ENCODE measurements at places on chromosomes 3 and 15.

- DNase-seq = no peak
Observed at GRCh38 chr3:137222736-137223225, 265.0 kb downstream of the IL20RB start.

DNA sequence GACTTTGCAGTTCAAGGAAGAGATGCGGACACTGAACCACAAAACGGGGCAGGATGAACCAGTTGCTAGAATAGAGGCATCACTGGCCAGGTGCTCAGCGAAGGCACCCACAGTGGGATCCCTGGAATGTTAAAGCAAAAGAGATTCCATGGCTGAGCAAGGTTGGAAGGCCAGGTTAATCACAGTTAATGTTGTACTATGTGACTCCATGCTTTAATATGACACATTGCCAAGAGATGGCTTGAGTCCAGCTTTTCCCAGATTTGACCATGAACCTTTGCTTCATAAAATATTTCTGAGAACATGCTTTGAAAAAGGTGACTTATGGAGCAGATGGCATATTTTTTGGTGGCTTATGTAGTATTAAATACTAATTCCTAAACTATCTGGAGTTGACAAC lies 76.2 kb upstream of the CMTM7 start:
- DNase-seq = no peak

- DNase-seq = no peak
Observed at GRCh38 chr3:170171563-170171962, 10.0 kb downstream of the PHC3 start.

DNA sequence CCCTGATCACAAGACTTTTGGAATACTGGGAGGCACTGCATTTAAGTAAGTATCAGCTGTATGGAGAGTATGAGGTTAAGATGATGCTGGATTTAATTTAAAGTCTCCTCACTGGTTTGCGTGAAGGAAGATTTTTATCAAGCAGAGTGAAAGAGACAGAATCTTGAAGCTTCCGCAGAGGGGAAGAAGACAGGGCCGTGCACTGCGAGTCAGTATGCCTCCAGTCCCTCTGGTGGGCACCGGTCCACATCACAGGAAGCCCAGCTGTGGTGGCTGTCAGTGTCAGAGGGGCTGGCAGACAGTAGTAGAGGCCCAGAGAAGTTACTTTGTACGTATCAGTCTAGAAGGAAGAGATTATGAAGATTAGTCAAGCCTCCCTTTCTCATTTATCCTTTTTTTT lies 379.0 kb upstream of the TPRG1 start:
- DNase-seq = no peak

DNA sequence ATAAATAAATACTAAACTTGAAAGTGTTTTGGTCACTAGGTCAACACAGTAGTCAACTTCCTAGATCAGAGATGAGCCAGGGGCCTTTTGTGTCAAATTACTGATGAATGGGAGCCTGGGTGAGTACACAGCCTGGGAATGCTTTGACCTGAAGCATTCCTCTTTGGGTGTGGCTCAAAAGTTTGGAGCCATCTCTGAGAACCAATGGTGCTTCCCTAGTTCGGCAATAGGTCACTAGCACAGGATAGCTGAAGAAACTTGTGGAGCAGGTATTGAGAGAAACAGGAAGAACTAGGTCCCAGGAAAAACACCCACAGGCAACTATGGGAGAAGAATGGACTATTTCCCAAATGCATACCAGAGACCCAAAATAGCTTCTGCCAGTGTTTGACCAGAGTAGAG lies 56.6 kb upstream of the PLXND1 start:
- DNase-seq = no peak

GRCh38 chr3:98545940-98546339 lies 14.2 kb downstream of the GPR15 start:
- no peak for DNase-seq

DNA sequence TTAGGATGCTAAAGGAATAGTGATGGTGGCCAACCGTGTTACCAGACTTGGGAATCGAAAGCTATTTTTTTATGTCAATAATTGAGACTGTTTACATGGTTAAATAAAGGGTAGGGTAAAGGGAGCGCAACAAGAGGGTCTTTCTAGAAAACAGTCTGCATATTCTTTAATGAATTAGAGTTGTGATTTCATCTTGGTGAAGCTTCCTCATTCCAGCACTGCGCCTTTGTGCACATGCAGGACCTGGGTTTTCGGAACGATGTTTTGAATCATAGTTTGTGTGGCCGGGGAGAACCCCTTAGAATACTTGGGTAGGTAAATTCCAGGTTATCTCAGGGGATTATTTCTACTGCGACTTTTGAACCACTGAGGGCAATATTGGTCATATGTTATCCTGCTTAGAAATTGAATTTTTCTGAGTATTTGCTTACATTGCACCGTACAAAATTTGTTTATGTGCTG lies 1.3 kb downstream of the PIK3CA start:
- no peak for DNase-seq

DNA sequence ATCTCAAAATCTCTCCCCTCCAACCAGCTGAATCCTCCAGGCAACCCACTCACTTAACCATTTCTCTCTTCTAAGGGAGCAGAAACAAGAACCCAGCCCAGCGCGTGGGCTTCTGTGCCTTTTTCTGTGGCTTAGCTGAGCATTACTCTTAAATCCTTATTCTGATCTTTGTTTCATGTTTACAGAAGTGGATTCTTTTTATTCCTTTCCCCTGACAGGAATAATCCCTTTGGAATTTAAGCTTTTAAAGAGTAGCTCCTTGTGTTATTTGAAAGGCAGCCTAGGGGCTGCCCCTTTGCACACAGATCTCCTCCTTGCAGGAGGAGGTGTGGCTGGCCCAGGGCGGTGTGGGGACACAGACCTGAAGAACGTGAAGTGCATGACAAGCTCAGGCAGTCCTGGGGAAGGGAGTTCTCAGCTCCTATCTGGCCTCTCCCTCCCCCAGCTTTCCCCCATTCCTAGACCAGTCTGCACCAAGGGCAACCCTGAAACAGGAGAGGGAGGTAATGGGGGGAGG lies 77.1 kb upstream of the UBE2E1 start:
- no peak for DNase-seq

- DNase-seq = no peak
Observed at GRCh38 chr3:117719316-117719926, 1009.8 kb downstream of the TUSC7 start.

DNA sequence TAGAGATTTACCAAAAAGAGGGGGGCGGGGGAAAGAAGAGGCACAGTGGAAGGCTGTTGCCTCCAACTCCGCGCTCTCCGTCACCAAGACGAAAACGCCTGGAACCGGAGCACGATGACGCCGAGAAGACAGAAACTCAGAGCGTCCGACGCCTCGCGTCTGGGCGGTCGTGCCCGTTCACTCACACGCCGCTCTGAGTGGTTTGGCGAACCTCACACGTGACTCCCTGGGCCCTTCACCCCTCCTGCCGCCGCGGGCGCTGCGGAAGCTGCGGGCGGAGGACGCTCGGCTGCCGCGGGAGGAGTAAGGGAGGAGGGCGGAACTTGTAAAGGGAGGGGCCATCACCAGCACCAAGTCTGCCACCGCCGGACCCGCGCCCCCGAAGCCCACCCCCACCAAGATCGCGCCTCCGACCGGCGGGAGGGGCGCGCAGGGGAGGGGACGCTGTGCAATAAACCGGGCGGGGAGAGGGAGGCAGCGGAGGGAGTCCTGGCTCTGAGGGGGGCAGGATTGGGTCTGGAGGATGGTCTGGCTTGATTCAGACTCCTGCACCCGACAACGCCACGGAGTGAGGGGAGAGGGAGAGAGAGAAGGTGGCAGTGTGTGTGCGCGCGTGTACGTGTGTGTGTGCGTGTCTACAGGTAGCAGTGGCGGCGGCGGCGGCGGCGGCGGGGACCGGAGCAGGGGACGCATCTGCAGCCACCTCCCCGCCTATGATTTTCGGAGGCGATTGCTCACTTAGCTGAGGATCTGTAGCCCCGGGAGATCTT lies 1.9 kb upstream of the NLGN1 start:
- DNase-seq = no peak

- no peak for DNase-seq
Observed at GRCh38 chr15:54424171-54424570, 445.9 kb downstream of the UNC13C start.

DNA sequence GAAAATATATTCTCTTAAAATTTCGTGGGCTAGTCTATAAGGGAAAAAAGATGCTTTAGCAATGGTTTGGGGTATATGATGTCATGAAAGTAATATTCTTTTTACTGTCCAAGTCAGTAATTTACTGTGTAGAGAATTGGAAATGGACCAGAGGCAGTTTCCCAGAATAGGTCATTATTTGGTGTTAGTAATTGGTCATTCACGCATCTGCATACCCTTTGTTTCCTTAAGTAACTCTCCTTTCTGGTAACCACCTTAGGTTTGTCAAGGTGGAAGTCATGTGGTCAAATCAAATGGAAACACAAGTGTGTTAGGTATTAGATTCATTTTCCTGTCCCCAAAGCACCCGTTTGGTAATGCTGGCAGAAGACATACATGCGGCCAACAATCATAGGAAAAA lies 23.9 kb downstream of the FBXO22 start:
- DNase-seq = no peak

GRCh38 chr3:78275420-78275852 lies 1235.5 kb downstream of the ROBO2 start:
- no peak for DNase-seq

GRCh38 chr15:69609776-69610175 lies 157.2 kb downstream of the RPLP1 start:
- DNase-seq = no peak

DNA sequence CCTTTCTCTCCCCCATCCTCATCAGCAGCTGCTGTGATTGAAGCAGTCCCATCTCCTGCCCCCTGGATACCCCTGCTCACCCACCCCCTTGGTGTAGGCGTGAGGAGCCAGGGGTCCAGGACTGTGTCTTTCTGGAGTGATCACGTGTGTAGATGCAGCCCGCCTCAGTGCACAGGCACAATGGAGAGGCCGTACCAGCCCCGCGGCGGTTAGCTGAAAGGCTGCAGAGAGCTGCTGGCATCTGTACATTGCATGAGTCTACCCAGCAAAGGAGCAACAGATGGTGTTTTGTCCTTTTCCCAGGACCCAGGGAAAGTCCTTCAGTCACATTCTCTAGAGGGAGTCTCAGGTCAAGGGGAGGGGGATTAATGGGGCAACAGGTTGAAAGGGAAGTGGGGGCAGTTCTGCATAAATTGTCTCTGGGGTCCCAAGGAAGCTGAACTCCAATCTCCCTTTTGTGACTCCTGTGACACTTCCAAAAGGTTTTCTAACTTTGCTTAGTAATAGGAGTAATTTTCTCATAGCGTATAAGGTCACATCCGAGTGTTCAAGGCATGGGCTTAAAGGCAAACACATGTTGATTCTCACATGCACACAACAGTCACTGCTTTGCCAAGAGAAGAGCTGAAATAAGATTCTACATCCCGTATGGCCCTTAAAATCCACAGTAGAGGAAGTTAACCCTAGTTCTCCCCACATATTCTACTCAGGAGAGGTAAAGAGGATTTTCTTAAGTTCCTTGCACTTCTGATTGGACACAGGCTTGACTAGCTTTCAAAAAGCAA lies 7.1 kb downstream of the CSPG5 start:
- DNase-seq = no peak

GRCh38 chr3:129016720-129017483 lies 15.8 kb downstream of the EFCC1 start:
- DNase-seq = no peak

- DNase-seq = no peak
Observed at GRCh38 chr15:100926971-100927756, 8.0 kb downstream of the LRRK1 start.
